ENCODE measurements at places on chromosomes 7 and 10.

GRCh38 chr7:5678295-5679047 lies 103.0 kb downstream of the RNF216 start:
- DNase-seq, result no peak

DNA sequence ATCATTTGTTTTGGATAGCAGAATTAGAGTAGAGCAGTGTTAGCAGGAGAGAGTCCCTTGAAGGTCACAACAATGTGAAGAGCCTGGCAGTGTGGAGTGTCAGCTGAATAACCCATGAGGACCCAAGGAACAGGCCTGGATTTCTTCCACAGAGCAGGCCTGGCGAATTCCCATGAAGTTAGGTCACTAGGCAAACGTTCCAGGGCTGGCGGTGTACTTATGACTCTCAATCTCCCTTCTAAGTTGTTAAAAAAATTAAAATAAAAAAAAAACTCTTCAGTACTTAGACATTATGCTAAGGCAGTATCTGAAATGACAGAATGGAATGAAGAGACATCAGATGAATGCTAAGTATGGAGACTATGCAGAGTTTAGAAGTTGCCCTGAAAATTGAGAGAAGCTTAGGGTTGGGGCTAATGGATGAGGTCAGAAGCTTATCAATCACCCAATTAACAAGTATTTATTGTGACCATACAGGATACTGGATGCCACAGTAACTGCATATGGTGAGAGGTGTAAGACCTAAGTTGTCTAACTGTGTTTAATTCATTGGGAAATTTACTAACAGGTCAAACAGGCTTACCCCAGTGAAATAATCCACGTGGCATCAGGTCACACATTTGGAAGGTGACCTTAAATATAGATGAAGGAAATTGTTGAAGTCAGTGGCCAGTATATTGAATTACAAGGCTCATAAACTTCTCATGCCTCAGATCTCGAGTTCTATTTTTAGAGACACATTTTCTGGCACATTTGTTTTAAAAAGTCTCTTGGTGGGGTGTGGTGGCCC lies 126.2 kb upstream of the NRP1 start:
- DNase-seq, result peak; percentile 84

GRCh38 chr7:116525298-116525912 lies 569 bp downstream of the CAV1 start:
- DNase-seq, result no peak

DNA sequence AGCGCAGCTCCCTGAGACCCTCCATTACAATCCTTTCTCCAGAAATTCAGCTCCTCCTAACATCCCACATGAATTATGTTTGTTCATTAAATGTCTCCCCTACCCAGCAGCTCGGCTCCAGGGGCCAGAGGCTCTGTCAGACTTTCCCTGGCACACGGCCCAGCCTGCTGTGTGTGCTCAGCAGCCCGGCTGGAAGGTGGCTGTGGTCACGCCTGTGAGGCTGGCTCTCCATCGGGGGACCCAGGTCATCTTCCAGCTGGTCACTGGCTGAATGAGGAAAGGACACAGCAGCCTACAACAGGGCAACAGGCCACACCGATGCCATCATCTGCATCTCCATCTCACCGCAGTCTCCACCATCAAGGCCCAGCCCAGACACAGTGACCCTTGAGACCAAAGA lies 219.8 kb downstream of the MAD1L1 start:
- DNase-seq, result peak; percentile 65

GRCh38 chr10:130802301-130802700 lies 509.2 kb downstream of the TCERG1L start:
- DNase-seq, result no peak

GRCh38 chr10:104209575-104210198 lies 22.5 kb downstream of the CFAP43 start:
- peak; percentile 28 for DNase-seq

GRCh38 chr7:143439866-143440265 lies 3.4 kb upstream of the TAS2R60 start:
- DNase-seq, result no peak

GRCh38 chr7:91993976-91994375 lies 53.3 kb downstream of the AKAP9 start:
- DNase-seq, result no peak

GRCh38 chr10:130014263-130015074 lies 50.4 kb upstream of the EBF3 start:
- no peak for DNase-seq

DNA sequence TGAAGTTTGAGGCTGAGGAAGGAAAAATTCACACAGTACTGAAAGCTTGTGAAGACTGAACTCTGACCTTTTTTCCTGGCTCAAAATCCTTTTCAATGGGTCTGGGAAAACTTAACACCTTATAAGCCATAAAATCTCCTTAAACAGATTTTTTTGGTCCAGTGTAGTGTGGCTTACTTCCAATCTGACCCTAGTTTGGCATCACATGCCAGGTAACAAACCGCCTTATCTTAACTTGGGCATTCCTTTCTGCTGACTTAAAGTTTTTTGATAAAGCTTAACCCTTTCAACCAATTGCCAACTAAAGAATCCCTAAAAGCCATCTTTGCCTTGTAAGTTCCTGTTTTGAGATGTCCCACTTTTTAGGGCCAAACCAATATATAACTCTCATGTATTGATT lies 13.2 kb upstream of the ITPRID1 start:
- DNase-seq, result no peak

DNA sequence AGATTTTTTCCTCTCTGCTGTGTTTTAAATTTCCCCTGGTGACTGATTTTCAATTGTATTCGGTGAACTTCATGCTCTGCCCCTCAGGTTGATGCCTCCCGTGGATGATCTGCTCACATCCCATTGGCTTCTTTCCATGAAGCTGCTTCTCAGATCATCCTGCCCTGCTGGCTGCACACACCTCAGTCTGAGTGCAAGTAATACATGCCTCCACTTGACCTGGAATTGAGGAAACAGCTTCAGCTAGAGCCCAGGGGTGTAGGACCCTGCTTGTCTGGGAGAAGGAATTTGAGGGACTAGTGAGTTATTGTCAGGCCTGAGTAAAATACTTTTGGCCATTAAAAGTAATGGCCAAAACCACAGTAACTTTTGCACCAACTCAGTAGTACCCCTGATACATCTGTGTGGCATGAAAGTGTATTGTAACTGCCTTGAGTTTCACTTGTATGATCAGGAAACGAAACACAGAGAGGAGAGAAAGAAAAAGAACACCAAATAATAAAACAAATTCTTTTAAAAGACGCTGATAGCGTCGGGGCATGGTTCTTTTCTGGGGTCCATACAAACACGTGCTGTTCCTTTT lies 49.4 kb downstream of the SPAM1 start:
- no peak for DNase-seq

- peak; percentile 88 for DNase-seq
Observed at GRCh38 chr10:100370714-100371481, 23.9 kb downstream of the SCD start.

GRCh38 chr10:89022734-89023133 lies 32.1 kb downstream of the FAS start:
- DNase-seq, result no peak

GRCh38 chr7:18626717-18627116 lies 131.2 kb downstream of the HDAC9 start:
- DNase-seq, result no peak

- no peak for DNase-seq
Observed at GRCh38 chr7:142391191-142391992, 133.5 kb upstream of the PRSS58 start.

GRCh38 chr7:90596671-90597562 lies 796 bp downstream of the CDK14 start:
- peak; percentile 45 for DNase-seq

DNA sequence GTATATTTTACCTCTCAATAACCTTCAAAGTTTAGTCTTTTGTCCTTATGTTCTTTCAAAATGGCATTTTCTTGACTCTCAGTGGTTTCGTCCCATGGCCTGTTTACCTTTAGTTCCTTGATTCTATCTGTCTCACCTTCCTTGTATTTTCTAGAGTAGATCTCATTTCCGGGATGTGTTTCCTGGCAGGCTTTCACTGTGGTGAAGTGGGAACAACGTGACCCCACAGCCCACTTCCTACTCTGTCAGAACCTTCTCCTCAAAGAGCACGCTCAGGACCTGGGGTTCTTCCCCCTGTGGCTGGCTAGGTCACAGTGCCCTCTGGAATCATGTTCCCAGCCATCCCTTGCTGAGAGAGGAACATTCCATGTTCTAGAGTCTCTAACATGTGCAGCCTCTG lies 129.9 kb upstream of the ZNF32 start:
- no peak for DNase-seq

GRCh38 chr10:32459051-32459698 lies 13.2 kb downstream of the CCDC7 start:
- no peak for DNase-seq

DNA sequence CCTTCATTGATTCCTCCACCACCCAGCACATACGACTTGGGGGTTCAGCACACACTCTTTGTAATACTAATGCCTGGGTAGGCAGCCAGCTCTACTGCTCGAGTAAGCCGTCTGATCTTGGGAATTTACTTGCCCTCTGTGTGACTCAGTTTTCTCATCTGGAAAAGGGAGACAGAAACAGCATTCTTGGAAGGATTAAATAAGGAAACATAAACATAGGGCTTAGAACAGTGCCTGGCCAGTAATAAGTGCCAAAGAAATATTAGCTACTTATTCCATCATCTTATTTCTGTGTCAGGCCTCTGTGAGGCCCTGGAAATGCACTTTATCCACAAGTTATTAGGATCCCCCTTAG lies 130.1 kb downstream of the TNS3 start:
- peak; percentile 41 for DNase-seq

DNA sequence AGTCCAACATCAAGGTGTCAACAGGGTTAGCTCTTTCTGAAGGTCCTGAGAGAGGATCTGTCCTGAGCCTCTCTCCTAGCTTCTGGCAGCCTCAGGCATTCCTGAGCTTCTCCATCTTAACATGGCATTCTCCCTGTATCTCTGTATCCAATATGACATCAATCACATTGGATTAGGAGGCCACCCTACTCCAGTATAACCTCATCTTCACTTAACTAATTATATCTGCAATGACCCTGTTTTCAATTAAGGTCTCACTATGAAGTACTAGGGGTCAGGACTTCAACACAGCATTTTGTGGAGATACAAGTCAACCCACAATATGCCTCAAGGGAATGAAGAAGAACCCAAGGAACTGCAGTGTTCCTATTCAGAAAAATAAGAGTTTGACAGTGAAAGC lies 133.8 kb downstream of the RELN start:
- no peak for DNase-seq

DNA sequence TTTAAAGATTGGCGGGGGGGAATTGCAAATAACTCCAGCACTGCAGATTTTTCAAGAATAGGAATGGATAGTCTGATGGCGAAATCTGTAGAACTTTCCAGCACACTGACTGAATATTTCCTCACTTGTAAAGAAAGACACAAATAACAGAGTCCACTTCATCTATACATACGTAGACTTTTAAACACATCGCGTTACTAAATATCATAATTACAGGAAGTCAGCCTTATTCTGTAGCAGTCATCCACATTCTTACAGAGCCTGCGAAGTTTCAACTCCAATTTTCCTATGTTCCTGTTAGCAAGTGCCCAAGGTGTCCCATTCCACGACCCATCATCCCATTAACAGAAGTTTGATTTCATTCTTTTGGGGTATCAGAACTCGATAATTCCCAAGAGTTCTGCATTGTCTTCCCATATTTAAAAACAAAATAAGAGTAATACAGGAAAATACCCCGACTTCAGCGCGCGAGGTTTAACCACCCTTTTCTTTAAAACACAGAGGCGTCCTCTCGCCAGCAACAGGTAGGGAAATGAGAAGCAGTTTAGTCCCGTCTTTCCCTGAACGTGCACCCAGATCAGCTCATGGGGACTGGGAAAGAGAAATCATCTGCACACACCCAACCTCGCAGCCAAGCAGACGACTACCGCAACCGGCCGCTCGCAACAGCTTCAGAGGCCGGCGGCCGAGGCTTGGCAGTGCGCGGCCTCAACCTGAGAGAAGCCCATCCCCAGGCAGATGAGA lies 880 bp downstream of the HERC4 start:
- DNase-seq, result no peak

- no peak for DNase-seq
Observed at GRCh38 chr7:128937647-128938543, at the start of gene IRF5. IRF5 (plus strand) TSS chr7:128937927; CDS start chr7:128942082, 4,155 bp downstream.

GRCh38 chr10:43093423-43094076 lies 16.7 kb downstream of the RET start:
- DNase-seq, result no peak

DNA sequence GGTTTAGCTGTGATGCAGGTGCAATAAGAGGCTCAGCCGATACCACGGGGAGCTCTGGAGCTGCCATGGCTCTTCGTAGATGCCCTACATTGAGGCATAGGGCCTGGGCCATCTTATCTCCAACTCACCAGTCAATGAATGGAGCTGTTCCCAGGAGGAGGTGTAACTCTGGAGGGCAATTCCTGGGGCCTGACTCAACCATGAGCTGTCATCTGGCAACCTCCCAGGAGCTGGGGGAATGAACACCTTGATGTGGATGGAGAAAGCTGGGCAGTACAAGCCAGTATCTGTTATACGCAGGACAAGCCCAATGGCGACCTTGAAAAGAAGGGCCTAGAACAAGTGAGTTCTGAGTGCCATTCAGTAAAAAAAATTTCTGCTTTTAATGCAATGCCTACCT lies 224.0 kb upstream of the PLXDC2 start:
- DNase-seq, result peak; percentile 31
